Cardiac muscle cell (in vitro differentiated cells and primary cell): ENCODE measurements at places on chromosomes 6 and 20.

GRCh38 chr20:23111307-23111943 lies 25.3 kb upstream of the CD93 start:
- DNase-seq: no peak

GRCh38 chr20:1802385-1803060 lies 92.7 kb upstream of the SIRPA start:
- peak; percentile 78 for DNase-seq

- peak; percentile 30 for DNase-seq
Measured at GRCh38 chr6:7821426-7821825, 89.2 kb downstream of the TXNDC5 start.

DNA sequence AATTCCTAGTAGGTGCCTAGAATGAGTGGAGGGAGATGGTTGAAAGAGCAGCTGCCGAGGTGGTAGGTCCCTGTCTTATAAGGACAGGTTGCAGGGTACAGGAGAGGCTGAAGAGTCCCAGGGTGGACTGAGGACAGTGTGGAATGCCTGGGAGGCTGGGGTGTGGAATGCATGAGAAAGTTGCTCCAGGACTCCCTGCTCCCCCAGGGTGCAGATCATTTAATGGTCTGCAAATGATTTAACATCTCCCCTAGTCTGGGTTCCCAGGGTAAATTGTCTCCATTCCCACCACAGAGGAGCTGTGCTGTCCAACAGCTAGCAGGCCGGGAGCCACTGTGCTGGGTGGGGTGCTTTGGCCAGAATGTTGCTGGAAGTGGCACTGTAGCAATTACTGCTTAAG lies 76.0 kb downstream of the CD83 start:
- DNase-seq: no peak

- DNase-seq: no peak
Measured at GRCh38 chr6:153624528-153624927, 414.5 kb upstream of the OPRM1 start.

DNA sequence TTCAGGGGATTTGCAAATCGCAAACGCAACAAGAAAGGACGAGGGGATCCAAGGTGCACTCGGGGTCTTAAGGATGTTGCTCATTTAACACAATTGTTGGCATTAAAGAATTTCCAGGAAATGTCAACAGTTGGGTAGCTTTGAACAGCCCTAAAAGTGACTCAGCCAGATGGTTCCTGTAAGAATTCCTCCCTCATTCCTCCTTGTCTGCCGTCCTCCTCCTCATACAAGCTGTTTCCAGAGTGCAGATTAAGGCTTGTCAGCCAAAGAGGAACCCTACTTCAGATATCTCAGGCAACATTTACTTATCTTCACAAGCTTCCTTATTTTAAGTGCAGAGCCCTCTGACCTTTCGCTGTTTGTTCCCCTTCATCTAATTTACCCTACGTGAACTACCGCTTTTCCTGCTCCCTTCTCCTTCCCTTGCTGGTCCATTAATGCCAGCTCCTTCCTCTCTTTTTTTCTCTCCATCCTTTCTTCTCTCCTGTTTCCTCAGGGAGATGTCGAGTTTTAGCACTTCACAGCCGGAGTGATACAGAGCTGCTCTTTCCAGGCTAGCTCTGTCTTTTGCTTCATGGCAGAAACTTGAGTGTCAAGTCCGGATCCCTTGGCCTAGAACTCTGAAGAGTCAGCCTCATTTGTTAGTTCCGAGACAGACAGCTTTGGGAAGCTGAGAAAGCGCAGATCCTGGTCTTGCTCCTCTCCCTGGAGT lies 26.1 kb upstream of the TBC1D7 start:
- peak; percentile 55 for DNase-seq

DNA sequence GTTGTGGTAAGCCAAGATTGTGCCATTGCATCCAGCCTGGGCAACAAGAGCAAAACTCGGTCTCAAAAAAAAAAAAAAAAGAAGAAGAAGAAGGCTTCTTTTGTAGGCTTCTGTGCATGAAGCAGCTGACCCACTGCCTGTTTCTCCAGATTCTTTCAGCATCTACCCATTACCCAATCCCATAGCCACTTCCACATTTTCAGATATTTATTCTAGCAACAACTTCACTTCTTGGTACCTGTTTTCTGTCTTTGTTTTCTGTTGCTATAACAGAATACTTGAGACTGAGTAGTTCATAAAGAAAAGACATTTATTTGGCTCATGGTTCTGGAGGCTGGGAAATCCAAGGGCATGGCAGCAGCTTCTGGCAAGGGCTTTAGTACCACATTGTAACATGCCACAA lies 95.3 kb upstream of the SGK1 start:
- DNase-seq: no peak

DNA sequence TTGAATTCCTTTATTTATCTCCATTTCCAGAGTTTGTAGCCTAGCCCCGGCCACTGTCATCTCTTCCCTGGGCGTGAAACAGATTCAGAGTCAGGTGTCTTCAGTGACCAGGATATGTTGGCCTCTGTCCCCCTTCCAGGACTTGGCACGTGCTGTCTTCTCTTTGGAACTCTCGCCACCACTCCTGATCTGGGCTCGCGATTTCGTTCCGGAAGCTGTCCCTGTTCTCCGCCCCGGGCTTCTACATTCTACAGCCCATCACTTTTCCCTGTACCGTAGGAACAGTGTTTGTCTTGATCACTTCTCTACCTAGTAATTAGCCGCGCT lies 739 bp downstream of the GSS start:
- DNase-seq: no peak
